M059J (cell line): ENCODE measurements at places on chromosomes 16 and 17.

DNA sequence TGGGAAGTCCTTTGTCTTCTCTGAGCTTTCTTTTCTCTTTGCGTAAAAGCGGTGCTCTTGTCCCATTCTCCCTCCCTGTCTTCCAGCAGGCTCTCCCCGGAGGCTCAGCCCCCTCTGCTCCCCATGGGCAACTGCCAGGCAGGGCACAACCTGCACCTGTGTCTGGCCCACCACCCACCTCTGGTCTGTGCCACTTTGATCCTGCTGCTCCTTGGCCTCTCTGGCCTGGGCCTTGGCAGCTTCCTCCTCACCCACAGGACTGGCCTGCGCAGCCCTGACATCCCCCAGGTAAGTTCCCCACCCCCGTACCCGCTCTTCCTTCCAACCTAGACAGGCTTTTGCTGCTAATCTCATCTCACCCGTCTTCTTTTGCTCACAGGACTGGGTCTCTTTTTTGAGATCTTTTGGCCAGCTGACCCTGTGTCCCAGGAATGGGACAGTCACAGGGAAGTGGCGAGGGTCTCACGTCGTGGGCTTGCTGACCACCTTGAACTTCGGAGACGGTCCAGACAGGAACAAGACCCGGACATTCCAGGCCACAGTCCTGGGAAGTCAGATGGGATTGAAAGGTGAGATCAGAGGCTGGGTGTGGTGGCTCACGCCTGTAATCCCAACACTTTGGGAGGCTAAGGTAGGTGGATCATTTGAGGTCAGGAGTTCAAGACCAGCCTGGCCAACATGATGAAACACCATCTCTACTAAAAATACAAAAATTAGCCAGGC, 1.3 kb downstream of the TMEM219 start:
- DNase-seq = no peak

DNA sequence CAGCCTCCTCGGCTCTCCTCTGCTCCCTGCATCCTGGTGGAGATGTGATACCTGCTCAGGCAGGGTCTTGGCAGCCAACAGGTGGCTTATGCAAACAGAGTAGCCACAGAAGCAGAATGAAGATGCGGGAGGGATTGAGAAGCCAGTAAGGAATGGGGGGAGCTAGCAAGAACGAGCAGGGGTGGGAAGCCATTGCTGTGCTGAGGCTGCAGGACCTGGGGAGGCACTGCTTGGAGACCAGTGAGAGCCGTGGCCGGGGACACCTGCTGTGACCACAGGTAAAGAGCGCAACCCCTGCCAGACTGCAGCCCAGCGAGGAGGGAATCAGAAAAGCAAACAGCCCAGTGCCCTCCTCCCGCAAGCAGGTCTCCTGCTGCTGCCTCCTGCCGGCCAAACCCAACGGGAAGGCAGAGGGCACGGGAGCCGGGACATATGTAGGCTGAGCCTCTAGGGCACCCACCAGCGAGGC, 14.7 kb downstream of the AIPL1 start:
- no peak for DNase-seq

GRCh38 chr17:56913353-56913866, 439 bp downstream of the TRIM25 start:
- no peak for DNase-seq

DNA sequence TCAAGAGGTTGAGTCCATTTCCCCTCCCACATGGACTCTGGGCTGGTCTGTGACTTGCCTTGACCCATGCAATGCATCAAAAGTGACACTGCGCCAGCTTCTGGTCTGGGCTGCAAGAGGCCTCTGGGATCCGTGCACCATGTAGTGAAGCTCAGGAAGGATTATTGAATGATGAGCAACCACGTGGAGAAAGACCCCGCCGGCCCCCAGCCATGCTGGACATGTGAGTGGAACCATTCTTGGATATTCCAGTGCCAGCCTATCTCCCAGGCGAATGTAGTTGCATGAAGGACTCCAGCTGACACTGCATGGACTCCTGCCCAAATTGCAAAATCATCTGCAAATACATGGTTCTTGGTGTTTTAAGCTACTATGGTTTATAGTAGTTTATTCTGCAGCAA, 7.6 kb upstream of the ALOX15B start:
- DNase-seq = no peak

DNA sequence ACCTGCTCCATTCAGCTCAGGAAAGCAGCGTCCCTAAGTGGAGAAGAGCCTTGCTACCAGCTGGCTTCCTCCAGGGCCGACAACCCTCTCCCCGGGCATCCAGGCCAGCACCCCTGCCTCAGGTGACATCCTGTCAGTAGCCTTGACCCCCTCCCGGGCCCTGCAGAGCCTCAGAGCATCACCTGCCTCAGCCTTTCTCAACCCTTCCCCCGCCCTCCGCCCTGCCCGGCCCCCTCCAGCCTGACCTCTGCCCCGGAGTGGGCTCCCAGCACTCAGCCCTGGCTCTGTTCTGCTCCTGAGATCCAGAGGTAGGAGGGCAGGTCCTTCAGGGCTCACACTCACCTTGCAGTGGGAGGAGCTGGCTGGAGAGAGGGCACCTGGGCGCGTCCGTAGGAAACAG, 73.8 kb upstream of the METRNL start:
- no peak for DNase-seq

- DNase-seq = no peak
Measured at GRCh38 chr17:59669411-59669810, 37.8 kb downstream of the PTRH2 start.

DNA sequence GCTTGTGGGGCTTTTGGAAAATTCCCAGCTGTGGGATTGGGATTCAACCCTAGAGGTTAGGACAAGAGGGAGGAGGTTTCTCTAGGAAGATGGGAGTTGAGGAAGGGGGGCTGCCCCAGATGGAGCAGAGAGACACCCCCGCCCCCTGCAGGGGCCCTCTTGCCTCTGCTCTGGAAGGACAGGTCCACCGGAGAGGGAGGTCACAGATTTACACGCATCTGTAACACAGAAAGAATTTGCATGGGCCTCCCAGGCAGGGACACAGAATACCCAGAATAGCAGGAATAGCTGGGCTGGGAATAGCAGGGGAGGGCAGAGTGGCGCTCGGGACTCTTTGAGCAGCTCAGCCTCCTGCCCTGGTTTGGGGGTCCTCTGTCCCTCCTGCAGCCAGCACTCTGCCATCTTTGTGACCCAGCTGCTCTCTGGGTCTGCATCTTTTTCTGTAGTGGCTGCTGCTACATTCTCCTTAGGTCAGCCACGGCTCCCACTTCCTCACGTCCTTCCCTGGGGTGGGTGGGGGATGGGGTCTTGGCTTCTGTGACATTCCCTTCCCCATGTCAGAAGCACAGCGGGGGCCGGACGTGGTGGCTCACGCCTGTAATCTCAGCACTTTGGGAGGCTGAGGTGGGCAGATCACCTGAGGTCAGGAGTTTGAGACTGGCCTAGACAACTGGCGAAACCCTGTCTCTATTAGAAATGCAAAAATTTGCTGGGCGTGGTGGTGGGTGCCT, 33.9 kb upstream of the PLLP start:
- DNase-seq = peak; percentile 14
